ENCODE measurements at places on chromosomes 3 and 15.

DNA sequence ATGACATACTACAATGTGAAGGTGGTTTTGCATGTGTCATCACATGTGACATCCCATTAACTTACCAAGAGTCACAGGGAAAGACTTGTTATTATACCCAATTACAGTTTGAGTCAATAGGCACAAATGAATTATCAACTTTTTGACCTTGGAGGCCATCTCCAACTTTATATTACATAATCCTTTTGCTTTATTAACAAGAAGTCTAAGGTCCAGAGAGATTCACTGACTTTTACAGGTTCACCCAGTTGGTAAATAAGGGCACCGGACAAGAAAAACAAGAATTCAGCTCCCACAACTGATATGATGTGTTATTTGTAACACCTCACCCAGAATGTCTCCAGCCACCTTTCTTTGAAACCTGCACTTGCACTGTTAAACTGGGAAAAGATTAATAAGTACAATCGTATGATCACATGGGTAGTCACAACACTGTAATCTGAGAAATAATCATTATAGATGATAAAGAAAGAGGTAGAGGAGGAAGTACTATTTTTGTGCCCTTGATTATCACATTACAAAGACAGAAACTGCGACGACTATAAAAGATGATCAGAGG lies 928.9 kb downstream of the FHIT start:
- DNase-seq: no peak

DNA sequence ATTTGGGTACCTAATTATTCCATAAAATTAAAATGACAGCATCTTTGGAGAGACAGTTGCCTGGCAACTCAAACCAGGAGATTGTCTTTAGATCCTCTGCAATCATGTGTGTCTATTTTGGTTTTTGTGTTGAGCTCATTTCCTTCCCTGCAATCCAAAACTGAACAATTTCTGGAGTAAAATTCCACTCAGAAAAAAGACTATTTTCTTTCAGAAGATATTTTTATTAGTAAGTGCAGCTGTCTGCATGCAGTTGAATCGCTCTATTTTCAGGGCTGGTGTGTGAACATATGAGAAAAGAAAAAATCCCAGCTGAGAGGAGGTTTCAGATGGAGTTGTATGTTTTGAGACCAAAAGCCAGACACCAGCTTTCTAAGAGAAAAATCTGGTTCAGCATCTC lies 41.9 kb upstream of the DYNC1LI1 start:
- DNase-seq: no peak

DNA sequence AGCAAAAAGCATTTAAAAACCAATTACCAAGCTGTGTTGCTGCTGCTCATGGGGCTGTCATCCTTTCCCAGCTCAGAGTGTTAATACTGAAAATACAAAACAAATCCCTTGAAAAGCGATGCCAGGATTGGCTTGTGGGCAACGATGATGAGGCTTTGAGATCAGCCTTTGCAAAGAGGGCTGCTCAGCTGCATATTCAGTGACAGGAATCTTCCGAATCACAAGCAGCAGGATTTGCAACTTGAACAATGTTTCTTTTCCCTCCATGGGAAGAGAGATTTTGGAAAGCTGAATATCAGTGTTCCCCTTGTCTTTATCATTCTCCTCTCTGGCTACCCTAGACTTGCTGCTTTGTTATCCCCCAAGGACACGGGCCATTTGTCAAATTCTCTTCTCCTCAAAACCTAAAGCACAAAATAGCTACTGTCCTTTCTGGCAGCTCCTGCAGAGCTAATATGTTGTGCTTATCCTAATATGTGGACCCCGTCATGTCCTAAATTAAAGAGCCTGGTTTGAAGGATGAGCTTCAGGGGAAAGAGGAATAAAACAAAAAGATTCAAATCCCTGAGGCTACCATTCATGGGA lies 375.8 kb downstream of the GAP43 start:
- no peak for DNase-seq

DNA sequence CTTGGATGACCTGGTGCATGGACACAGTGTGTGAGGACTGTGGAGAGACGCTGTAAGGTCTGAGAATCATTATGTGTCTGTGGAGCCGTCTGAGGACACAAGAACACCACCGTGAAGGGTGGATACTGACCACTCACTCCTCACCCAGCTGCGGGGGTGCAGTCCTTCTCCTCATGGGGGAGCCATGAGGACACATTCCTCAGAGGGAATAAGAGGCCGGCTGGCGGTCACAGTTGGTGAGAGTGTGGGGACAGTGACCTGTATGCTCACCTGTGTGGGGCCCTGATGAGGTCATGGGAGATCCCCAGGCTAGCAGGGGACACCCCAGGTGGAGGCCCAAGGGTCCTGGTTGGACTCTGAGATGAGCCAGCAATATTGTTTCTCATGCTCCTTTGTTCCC lies 2.5 kb upstream of the TRPM1 start:
- no peak for DNase-seq

DNA sequence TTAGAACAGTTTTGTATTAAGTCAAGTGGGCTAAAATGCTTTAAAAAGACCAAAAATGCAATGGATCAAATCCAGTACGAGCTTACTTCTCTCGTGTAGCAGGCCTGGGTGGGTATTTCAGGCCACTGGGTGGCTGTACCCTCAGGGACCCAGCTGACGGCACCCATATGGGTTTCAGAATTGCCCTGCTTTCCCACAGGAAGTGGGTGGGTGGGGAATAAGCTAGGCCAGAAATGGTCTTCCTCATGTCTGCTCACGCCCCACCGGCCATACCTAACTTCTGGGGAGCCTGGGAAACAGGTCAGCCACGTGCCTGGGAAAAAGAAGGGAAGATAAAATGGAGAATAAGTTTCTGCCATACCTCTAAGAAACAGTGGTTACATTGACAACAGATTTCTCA lies 20.3 kb downstream of the GPR160 start:
- DNase-seq: no peak

GRCh38 chr3:184354121-184354728 lies 7.2 kb downstream of the CLCN2 start:
- DNase-seq: peak; percentile 68

Data from activated CD4-positive, alpha-beta T cell treated with anti-CD3 and anti-CD28 coated beads, Interleukin-2, amount 50 U/mL, for 1 hour (primary cell).